ENCODE measurements at places on chromosomes 3 and 15. TPM values are rescaled to one million over a fixed set of nuclear protein-coding genes. Genes with fewer than 3 reads are reported as not detected.

DNA sequence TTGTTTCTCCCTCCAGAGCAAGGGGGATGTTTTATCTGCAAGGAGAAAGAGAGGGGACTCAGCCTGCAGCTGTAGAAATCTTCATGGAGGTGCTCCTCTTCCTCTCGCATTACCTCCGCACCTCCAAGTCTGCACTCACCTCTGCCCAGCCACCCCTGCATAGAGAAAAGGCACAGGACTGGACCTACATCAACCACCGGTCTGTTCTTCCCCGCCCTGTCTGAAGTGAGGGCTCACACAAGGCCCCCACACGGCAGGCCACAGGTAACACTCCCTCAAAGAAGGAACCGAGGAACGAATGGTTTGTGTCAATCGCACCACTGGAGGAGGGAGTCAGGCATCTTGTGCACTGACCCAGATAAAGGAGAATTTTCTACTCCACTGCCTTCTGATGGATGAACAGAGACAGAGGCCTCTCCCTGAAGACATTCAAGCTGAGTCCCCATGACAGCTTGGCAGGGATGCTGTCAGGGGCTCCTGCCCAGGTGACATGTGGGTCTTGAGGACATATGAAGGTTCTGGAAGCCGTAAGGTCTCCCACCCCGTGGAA is 260.3 kb downstream of the XXYLT1 start:
- H3K36me3 ChIP-seq = no peaks in the 10 kb centered on the region
- no peaks in the 10 kb centered on the region for H3K27me3 ChIP-seq
- peak; percentile 54 for DNase-seq
- no peaks in the 10 kb centered on the region for H3K4me1 ChIP-seq
- no peak overlapping the region for H3K27ac ChIP-seq

DNA sequence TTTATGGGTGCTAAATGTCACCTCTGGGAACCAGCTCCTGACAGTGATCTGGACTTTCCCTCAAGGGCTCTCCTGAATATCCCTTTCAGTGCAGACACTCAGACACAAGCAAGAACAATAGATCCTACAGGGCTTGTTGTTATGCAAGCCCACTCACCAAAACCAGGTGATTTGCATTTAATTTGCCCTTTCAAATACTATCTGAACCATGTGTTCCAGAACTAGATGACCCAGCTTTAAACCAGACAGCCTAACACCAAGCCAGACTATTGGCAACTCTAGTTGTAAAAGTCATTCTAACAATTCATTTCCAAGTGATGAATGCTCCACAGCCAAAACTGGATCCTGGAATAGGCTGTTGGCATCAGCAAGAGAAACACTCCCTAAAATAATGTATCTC is 5.6 kb upstream of the ATP8B4 start:
- DNase-seq = no peak
- no peaks in the 10 kb centered on the region for H3K4me1 ChIP-seq
- H3K27ac ChIP-seq = no peak overlapping the region
- no peak overlapping the region for H3K4me3 ChIP-seq
- H3K36me3 ChIP-seq = no peaks in the 10 kb centered on the region

- no peak overlapping the region for H3K4me3 ChIP-seq
- H3K27ac ChIP-seq = no peak overlapping the region
- no peaks in the 10 kb centered on the region for H3K36me3 ChIP-seq
- H3K4me1 ChIP-seq = peaks cover 16% of the 10 kb centered on the region
- DNase-seq = no peak
Observed at GRCh38 chr3:182807061-182807460, 13.8 kb downstream of the ATP11B start.

GRCh38 chr15:35673093-35673684 is 127.2 kb upstream of the DPH6 start:
- DNase-seq = no peak
- H3K36me3 ChIP-seq = no peaks in the 10 kb centered on the region
- no peaks in the 10 kb centered on the region for H3K27me3 ChIP-seq
- peaks cover 10% of the 10 kb centered on the region for H3K4me1 ChIP-seq
- H3K4me3 ChIP-seq = no peak overlapping the region

DNA sequence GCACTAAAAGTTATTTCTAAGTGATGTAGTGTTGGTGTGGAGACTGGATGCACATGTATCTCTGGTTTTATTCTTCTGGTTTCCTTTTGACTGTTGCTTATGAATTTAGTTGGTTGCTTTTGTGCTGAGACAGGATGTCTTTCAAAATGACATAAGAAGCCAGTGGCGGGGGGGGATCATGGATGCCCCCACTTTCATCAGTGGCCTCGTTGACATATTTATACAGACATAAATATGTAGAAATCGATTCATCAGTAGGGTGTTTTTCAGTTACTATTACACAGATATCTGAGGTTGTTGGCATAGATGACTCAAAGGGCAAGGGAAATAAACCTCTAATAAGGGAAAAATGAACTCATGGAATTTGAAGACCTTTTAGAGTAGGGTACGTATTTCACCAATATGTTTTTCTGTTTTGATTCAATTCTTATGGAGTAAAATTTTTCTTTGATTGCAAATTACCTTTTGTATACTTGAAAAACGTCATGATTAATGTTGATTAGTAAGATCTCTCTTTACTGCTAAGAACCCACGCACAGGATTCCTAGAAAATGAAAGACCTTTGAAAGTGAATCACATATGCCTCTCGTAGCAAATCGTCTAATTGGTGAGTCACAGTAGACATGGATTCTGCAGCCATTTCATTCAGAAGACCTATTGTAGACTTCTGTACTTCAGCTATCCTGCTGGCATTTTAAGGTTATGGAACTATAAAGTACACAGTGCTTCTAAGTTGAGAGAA is 97.4 kb upstream of the RBMS3 start:
- no peak overlapping the region for H3K27ac ChIP-seq
- DNase-seq = no peak
- H3K27me3 ChIP-seq = no peaks in the 10 kb centered on the region
- H3K4me1 ChIP-seq = no peaks in the 10 kb centered on the region
- H3K36me3 ChIP-seq = no peaks in the 10 kb centered on the region
- no peak overlapping the region for H3K4me3 ChIP-seq

GRCh38 chr3:54994111-54994513 is 66.3 kb upstream of the LRTM1 start:
- H3K36me3 ChIP-seq = no peaks in the 10 kb centered on the region
- no peak overlapping the region for H3K4me3 ChIP-seq
- no peak for DNase-seq
- H3K4me1 ChIP-seq = peaks cover 8% of the 10 kb centered on the region
- no peak overlapping the region for H3K27ac ChIP-seq
- no peaks in the 10 kb centered on the region for H3K27me3 ChIP-seq

The SLCO2A1 gene
- total RNA-seq = 25.7 TPM

The TNFSF10 gene
- total RNA-seq = 69.4 TPM

The DUOX1 gene
- total RNA-seq = 188 TPM

The REC114 gene
- not detected for total RNA-seq

The CHRM5 gene
- total RNA-seq = not detected

The OR5K2 gene
- total RNA-seq = not detected
